ENCODE measurements at places on chromosomes 6 and 20. TPM values are rescaled to one million over a fixed set of nuclear protein-coding genes. Genes with fewer than 3 reads are reported as not detected.

The FAM162B gene
- not detected for polyA plus RNA-seq

- DNase-seq, result no peak
- no peak overlapping the region for H3K27ac ChIP-seq
- H3K4me1 ChIP-seq, result no peaks in the 10 kb centered on the region
These were observed 150.8 kb downstream of the CDC5L start for GRCh38 chr6:44538131-44538806.

DNA sequence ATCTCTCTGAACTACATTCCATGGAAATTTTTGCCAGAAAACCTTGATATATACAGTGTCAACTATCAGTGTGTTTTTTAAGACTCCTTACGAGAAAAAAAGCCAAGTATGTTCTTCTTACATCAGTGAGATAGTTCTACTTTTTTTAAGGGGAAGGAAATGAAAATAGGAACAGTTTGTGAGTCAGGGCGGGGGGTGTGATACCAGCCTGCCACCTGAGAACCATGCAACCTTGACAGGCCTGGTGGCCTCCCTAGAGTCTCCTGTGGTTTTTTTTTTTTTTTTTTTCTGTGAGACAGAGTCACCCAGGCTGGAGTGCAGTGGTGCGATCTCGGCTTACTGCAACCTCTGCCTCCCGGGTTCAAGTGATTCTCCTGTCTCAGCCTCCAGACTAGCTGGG is 96.3 kb upstream of the GCM1 start:
- no peaks in the 10 kb centered on the region for H3K4me1 ChIP-seq
- no peak for DNase-seq
- H3K27ac ChIP-seq, result no peak overlapping the region
- H3K36me3 ChIP-seq, result no peaks in the 10 kb centered on the region
- no peaks in the 10 kb centered on the region for H3K27me3 ChIP-seq

The DNAH8 gene
- under 0.01 TPM for polyA plus RNA-seq

The SIM1 gene
- not detected for polyA plus RNA-seq
